Stimulated activated CD8-positive, alpha-beta memory T cell treated with anti-CD3 and anti-CD28 coated beads, Interleukin-7, amount 100 ng/mL, for 1 hour (primary cell): ENCODE measurements at places on chromosomes 1 and 21.
A peak's percentile ranks its signal among the peaks of the same experiment; 100 is the strongest.

GRCh38 chr1:66364578-66365391, 169.2 kb upstream of the SGIP1 start:
- DNase-seq = no peak

DNA sequence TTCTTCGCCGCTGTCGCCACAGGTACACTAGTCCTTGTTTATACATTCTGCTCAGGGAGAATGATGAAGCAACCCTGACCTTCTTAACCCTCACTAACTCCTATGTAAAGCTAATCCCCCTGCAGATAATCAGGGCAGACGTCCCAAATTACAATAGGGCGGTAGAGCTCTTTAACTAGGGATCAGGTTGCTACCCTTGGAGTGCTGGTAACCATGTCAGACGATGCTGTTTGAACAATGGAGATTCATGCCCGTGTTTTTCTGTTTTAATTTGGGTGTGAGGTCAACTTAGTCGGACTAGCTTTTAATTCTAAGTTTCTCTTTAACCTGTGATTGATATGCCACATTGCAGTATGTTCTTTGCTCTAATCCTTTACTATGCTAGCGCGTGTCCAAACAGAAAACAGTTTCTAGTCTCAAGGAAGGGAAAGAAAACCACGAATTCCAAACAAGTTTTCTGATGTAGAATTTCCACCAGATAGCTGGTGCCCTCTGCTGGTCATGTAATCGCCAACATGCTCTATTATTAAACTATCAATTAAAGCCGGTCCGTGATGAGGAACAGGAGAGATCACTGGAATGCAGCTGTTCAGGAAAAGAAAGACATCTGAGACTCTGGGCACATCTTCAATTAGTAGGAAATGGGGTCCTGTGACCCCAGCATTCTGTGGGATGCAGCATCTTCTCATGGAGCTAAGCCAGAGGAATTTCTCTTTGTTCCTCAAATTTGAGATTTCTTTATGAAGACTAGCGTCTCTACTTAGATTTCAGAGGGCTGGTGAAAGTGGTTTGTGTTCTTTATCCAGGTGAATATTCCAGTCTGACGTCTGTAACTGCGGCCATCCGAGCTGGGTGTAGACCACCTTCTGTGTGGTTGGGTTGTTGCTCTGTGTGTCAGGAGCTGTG, 18.3 kb upstream of the VAMP3 start:
- no peak for DNase-seq

- DNase-seq = no peak
Observed at GRCh38 chr1:180040034-180040433, 85.4 kb downstream of the CEP350 start.

GRCh38 chr1:19356266-19356665, 44.1 kb downstream of the SLC66A1 start:
- no peak for DNase-seq

- DNase-seq = peak; percentile 3
Observed at GRCh38 chr1:36924282-36924811, 110.0 kb downstream of the GRIK3 start.

DNA sequence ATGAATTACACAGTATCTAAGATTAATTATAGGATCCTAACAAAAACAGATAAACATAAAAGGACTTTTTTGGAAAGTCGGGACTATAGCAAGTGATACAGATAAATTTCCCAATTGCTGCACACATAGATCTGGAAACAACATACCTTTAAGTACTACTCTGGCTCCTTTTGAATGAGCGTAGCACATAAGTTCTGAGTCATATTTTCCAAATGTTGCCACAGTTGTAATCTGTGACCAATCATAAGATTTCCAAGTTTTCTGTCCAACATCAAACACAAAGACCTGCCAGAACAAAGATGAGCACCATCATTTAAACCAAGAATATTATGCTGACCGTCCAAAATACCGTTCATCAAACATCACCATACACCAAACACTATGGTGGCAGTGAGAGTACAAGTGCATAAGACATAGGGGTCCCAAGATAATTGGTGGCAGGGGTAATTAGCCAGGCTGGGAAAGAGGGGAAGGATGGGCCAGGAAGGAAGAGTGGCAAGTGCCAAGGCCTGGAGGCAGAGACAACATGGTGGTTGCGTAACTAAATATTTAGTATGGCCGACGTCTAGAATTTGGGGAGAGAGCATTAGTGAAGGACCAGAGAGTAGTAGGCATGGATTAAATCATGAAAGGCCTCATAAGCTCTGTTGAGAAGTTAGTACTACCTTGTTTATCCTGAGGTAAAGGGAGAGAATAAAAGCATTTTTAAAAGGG, 3.6 kb downstream of the CTBS start:
- no peak for DNase-seq

- DNase-seq = no peak
Observed at GRCh38 chr21:40625991-40626390, 221.0 kb downstream of the DSCAM start.

DNA sequence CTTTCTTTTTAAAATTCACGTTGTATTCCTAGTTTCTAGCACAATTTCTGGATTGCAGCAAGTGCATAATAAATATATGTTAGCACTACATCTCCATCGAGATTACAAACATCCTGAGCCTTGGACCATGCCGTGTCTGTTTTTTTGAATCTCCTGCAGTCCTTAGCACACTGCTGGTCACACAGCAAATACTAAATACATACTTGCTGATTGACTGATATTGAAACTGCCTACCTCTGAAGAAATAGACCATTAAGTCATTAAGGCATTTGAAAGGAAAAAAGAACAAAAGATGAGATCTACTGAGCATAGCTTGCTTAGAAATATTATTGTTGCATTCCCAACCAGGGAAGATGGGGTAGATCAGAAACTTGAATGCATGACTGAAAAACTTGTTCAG, 369.1 kb downstream of the PTBP2 start:
- DNase-seq = no peak

- DNase-seq = no peak
Observed at GRCh38 chr1:226026833-226027232, 27.7 kb upstream of the SDE2 start.

GRCh38 chr1:64320922-64321614, 117.6 kb downstream of the UBE2U start:
- no peak for DNase-seq
